T-helper 1 cell (primary cell): ENCODE measurements at places on chromosomes 2 and 18.

GRCh38 chr2:205675861-205676516 lies 6.3 kb upstream of the NRP2 start:
- DNase-seq: no peak

DNA sequence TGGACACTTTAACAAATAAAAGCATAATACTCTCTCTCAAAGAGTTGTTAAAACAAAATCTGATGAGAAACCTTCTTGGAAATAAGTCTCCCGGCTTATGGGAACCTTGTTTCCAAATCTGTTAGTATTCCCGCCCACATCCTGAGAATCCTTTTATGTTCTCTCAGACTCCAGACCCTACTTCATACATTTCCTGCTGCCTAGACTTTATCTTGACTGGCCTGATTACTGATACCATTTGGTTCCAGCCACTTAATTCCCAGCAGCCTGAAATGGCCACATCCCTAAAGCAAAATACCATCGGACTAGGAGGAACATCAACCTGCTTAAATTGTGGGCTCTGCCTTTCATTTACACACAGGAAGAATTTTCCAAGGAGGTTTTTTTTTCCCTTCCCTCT lies 79.1 kb upstream of the CYP1B1 start:
- DNase-seq: no peak

DNA sequence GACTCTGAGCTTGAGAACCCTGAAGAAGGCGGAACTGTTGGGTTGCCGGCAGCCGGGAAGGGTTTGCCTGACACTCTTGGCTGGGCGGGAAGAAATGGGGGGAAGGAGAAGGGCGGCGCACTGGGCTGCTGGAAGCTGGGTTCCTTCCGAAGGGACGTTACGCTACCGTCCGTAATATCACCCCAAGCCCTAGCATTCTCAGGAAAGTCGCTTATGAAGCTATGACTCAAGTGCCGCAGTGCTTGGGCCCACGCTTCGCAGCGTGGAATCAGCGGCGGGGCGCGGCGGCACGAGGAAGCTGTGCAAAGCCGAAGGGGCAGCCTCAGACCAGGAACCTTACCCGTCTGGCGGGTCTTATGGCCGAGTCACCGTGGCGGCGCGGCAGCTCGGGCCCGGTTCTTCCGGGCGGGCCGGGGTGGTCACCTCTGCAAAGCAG lies 50.2 kb upstream of the SIGLEC15 start:
- peak; percentile 6 for DNase-seq

DNA sequence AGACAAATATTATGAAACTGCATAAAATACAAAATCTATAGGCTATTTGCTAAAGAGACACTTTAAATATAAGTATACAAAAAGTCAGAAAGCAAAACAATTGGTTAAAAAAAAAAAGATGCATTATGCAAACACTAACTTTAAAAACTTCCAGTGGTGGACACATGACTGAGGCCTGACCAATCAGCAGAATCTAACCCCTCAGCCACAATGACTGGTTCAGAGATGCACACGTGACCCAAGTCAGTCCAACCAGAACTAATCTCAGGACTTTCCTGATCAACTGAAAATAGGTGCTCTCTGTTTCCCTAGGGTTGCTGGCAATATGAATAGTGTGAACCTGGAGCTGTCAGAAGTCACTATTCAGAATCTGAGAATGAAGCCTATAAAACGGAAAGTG lies 22.7 kb downstream of the DNER start:
- DNase-seq: no peak

DNA sequence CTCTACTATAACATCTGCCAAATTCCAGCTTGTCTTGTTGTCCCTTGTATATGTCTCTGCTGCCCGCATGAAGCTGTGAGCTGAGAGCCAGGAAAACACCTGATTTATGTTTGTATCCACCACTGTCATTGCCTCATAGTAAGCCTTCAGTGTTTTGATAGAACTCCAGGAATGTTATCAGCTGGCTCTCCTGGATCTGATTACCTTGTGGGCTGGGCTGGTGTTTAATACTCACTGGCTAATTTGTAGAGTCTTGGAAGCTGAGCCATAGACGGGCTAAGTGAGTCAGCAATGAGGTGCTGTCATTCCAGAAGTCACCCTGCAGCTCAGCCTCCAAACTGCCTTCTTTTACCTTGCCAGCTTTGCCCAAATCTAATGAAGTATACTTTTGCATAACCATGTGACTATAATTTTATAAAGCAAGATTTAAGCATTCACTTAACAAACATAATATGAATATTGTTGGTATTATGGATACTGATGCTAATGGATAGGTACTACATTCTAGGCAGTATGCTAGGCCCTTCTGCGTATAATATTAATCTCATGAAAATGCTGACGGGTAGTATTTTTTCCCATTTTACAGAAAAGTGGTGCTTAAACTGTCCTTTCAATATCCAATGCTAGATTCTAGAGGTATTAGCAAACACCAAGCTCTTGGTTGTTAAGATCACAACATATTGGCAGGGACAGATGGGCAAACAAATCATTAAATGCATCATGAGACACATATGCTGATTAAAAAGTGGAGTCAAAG lies 62.7 kb upstream of the GATA6 start:
- no peak for DNase-seq

GRCh38 chr18:24112874-24113615 lies 25.8 kb upstream of the CABYR start:
- no peak for DNase-seq

DNA sequence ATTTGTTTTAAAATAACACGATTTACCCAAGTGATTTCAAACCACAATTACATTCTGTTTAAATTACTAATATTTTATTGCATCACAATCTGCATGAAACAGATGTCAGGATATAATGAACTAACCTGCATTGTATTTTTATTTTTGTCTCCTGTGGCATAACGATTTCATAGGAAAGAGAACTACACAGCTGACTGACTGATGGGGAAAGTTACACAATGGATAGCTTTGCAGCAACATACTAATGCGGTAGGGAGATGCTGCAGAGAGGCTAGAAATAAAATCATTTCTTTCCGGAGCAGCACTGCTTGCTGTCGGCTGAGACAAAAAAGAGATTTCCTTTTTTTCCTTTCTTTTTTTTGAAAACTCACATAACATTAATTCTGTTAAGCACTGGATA lies 36.9 kb downstream of the SCN1A start:
- no peak for DNase-seq

- DNase-seq: no peak
Observed at GRCh38 chr2:166942377-166942776, 54.1 kb downstream of the XIRP2 start.

DNA sequence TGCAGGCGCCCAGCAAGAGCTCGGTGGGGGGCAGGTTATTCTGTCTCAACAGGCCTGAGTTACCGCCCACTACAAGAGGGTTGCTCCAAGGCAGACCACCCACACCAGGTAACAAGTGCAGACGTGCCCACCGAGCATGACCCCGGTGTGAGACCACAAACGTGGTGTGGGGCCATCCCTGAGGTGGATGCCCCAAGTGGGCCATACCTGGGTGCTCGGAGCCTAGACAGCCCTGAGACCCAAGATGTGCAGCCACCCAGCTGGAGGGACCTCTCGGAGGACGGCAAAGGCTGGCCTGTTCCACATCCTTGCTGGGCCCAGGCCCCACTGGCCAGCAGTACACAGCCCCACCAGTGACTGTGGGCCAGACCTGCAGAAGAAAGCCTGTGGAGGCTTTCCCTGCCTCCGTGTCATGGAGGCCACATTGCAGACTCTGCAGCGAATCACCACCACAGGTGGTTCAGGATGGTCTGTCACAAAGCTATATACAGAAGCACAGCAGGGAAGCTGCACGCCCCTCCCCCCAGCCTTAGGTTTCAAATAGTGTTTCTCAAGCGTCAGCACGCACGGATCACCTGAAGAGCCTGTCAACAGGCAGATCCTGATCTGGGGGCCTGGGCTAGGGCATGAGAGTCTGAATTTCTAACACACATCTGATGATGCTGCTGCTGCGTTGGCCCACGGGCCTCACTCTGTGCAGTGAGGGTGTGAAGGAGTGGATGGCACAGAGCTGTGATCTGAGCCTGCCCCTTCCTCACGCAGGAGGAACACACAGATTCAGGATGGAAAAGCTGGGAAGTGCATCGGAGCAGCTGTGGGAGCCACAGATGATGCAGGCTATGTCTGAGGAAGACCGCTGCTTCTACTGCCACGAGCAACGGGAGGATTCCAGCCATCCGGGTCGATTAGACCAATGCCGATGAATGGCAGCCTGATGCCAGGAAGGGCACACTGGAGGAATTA lies 96.8 kb downstream of the UXS1 start:
- no peak for DNase-seq

GRCh38 chr2:177595126-177595845 lies 202.7 kb downstream of the AGPS start:
- no peak for DNase-seq

DNA sequence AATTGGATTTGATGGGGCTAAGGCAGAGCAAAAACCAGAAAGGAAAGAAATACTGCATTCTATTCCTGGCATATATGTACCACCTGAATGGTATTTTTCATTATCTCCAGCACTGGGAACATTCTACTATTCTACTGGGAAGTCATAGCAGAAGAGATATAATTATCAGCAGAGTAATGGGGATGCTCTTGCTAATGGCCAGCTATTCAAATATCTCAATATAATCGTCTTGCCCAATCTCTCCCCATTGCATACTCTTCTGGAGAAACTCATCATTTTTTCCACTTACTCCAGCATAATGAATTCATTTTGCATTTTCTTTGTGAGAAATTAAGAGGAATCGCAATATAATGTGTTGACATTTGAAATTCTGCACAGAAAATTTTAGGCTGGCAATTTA lies 1794.7 kb upstream of the PIK3C3 start:
- DNase-seq: no peak

- peak; percentile 96 for DNase-seq
Observed at GRCh38 chr2:203871371-203871983, 3.9 kb downstream of the CTLA4 start.

- no peak for DNase-seq
Observed at GRCh38 chr2:23066686-23067085, 318.3 kb upstream of the KLHL29 start.

- no peak for DNase-seq
Observed at GRCh38 chr2:186751790-186752189, 57.9 kb downstream of the FAM171B start.

- DNase-seq: no peak
Observed at GRCh38 chr2:217047209-217047608, 187.3 kb upstream of the TNP1 start.

GRCh38 chr2:111707700-111708099 lies 176.3 kb downstream of the ANAPC1 start:
- DNase-seq: no peak

DNA sequence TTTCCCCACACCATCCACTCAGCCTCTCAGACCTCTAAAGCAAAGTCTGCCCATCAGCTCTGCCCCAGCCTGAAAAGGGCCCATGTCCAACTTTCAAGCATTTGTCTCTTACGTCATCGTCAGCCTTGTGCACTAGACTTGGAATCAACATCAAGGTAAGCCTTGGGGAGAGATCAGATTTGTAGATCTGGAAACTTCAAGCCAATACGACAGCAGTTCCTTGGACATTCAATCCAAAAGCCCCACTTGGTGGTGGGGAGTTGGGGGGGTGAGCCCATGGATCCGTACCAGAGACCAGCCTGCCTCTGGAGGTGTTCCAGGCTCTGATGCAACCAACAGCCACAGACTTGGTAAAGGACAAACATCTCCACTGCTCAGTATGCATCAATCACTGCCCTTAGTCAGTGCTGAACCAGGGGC lies 206.8 kb upstream of the MEIS1 start:
- no peak for DNase-seq

DNA sequence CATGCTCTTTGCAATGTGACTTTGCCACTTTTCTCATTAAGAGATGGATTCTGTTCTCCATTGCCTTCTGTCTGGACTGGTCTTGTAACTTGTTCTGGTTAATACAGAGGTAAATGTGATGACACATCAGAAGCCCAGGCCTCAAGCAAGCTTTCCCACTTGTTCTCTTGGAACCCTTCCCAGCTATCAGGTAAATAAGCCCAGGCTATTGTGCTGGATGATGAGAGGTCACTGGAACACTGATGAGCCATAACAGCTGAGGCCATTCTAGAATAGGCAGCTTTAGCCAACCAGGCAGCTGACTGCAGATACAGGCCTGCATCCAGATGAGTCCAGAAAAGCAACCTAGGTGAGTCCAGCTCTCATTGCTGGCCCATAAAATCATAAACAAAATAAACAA lies 1007.0 kb upstream of the ACVR2A start:
- no peak for DNase-seq

GRCh38 chr18:46477425-46478011 lies 179.5 kb downstream of the LOXHD1 start:
- no peak for DNase-seq

- DNase-seq: no peak
Observed at GRCh38 chr2:8332646-8333045, 349.2 kb upstream of the ID2 start.

DNA sequence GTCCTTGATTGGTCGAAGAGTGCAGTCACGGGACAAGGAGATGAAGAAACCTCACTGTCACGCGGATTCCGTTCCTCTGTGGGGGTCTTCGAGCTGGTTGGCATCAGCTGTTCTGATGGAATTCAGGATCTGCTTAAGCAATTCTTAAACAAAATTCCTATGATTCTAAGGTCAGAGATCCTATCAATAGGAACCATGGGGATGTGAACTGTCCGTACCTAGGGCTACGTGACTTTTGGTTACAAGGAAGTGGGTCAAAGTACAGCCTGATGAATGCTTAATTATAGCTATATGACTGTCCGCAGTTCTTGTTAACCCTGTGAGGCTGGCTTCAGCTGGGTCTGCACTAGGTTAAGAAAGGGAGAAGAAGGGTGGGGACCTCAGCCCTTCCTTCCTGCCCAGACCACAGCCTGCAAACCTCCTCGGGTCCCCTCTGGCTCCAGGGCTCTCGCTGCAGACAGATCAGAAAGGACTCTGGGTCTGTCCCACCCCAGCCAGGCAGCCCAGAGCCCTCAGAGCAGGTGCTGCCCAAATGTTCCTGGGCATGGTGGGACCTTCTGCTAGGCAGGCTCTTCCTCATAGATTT lies 44.2 kb upstream of the TAF1B start:
- no peak for DNase-seq

DNA sequence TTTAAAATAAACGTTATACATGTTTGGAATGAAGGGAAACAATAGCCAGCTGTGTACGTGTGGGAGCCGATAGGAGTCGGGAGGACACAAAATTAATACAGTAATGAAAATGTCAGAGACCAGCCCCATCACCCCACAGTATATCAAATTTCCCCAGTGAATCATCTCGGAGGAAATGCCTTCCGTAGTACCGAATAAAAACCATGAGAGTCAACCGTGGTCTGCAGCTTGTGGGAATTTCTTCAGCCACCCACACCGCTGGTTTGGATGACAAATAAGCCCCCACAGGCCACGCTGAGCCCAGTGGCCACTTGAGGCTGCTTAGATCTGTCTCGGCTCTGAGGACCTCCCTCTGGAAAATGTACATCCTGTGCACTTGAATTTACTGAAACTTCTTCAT lies 133.7 kb downstream of the COL6A3 start:
- no peak for DNase-seq

GRCh38 chr18:79409313-79409712 lies 13.6 kb downstream of the NFATC1 start:
- no peak for DNase-seq

- DNase-seq: no peak
Observed at GRCh38 chr2:241087420-241088268, 14.4 kb downstream of the MTERF4 start.

GRCh38 chr2:105510761-105511528 lies 112.1 kb upstream of the FHL2 start:
- DNase-seq: no peak
